ENCODE measurements at places on chromosomes 6 and 20.

- DNase-seq, result no peak
Observed at GRCh38 chr20:19886661-19887288, 128.7 kb downstream of the RIN2 start.

DNA sequence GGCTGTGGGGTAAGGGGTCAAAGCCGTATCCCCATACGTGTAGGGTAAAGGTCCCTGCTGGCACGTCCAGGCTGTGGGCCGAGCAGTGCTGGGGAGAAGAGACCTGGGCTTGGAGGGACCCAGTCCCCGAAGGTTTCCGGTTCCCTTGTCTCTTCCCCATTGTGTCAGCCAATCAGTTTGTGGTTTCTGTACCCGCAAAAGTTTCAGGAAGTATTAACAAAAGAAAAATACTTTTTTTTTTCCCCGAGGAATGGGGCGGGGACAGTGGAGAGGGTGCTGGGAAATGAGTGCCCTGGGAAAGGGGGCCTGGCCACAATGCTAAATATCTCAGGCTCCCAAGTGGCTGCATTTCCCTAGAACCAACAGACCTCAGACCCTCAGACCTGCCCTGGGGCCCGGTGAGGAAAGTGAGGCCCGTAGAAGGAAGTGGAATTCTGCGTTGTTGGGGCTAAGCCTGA is 15.2 kb upstream of the AMD1 start:
- no peak for DNase-seq

DNA sequence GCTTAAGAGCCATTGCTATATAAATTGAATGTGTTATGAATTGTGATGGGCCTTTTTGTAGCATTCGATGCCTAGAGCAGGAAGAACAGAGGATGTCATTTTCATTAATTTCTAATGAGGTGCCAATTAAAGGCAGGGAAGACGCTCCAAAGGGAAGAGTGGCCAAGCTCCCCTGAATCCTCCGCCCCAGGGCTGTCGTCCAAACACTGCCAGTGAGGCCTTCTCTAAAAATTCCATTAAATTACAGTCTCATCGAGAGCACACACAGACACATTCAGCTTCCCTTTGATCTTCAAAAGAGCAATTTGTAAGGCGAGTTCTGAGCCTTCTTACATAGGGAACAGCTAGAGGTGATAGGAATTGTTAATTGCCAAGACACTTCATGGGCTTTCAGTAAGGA is 300.0 kb downstream of the ZFAND3 start:
- DNase-seq, result no peak

- DNase-seq, result no peak
Observed at GRCh38 chr6:128598571-128598970, 78.2 kb upstream of the PTPRK start.

DNA sequence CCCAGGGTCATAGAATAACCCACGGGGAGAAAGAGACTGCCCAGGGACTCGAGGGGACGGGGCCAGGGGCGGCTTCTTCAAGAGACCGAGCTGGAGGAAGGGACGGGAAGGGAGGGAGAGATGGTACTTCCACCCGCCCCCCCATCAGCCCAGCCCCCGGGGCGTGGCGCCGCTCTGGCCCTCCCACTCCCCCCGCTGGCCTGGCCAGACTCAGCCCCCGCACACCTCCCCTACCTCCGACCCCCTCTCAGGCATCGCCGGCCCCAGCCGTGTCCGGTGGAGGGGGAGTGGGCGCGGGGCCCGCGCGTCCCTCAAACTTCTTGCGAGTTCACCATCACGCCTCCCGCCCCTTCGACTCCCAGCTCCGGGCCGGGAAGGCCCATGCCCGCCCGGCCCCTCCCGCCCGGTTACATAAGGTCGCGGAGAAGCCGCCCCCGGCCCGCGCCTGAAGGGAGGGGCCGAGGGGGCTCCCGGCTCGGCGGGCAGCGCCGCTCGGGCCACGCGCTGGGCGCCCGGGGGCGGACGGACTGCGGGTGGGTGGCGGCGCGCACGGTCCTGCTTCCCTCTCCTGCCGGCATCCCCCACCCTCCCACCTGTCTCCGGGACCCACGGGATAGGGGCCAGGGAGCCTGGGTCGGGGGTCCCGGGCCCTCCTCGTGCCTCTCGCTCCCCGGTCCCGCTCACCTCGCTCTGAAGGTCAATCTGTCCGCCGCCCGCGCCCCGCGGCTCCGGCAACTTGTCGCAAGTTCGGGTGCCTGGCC is 562 bp downstream of the TFEB start:
- DNase-seq, result no peak

GRCh38 chr20:38569747-38570525 is 11.1 kb upstream of the ADIG start:
- no peak for DNase-seq

DNA sequence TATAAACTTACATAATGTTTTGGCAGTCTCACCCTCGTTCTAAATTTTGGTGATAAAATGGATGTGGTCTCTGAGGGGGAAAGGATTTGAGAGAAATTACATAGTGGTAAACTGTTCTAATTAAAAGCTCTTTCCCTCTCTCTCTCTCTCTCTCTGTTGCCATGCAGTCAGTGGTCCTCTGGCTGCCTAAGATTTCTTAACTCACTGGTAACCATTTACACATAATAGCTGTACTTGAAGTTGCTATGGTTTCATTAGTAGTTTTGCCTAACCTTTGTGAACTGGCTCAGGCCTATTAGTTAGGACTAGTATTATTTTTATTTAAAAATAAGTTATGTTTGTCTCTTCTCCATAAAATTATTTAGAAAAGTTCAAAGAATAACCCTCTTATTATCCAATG is 42.0 kb downstream of the MAPK14 start:
- no peak for DNase-seq

DNA sequence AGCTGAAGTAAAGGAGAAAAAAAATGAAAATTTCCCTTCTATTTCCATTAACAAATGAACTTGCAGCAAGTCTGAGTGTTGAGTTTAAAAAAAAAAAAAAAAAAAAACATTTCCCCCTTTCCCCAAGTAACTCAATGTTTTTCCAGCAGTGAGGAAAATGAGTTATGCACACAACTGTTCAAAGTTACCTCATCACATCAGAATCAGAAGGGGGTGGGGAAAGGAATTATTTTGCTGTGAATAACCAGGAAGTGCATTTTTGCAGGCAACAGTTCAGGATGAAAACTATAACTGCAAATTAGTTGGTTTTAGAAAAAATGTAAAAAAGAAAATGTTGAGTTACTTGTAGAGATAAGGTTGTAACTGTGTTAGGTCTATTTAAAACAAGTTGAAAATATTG is 568.9 kb upstream of the CITED2 start:
- peak; percentile 91 for DNase-seq

DNA sequence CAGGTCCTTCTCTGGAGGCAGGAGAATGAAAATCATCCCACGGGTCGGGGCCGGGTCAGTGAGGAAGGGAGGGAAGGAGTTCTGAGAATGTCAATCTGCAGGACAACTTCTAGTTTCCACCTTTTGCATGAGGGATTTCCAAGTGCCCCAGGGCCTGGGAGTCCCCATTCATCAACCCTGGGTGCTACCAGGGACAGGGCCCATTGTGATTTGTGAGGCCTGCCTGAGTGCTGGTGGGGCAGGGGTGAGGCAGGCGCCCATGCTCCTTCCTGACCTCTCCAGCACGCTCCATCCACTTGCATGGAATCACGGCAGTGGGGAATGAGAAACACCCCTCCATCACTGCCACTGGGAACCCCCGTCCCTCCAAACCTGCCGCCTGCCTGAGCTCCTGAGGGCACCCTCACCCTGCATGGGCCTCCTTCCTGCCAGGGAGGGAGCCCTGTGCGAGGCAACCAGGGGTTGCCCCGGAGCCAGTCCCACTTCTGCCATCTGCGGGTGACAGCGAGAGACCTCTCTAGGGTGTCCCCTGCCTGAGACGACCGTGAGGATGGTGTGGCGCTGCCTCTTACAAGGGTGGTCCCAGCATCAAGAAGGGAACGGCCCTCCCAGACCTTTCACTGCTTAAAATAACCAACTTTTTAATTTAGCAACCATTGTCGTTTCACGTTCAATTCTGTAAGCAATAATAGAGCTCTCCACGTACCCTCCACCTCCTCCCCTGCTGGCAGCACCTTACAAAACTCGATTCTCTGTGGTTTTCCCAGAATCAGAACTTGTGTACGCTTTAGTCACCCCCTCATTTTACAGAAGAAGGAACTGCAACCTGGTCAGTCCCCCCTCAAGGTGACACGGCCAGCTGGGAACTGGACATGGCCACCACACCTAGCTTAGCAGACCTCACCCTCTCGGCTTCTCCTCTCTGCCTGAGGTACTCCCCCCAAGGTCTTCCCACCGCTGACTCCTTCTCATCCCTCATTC is 28.6 kb downstream of the PMEPA1 start:
- no peak for DNase-seq

DNA sequence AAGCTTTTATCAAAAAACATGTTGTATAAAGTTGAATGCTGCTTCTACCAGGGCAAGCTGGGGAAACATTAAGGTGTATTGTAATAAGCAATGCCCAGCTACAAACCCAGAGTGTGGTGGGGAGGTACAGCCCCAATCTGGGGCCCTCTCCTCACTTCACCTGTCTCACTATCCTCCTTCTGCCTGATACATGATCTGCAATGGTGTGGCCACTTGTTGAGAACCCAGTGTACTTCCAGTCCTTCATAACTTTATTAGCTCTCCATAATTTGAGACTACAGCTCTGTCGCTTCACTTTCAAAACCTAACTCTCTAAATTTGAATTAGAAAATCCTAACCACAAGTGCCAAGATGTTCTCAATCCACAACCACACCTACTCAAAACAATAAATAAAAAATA is 84.9 kb downstream of the EPB41L2 start:
- DNase-seq, result no peak

DNA sequence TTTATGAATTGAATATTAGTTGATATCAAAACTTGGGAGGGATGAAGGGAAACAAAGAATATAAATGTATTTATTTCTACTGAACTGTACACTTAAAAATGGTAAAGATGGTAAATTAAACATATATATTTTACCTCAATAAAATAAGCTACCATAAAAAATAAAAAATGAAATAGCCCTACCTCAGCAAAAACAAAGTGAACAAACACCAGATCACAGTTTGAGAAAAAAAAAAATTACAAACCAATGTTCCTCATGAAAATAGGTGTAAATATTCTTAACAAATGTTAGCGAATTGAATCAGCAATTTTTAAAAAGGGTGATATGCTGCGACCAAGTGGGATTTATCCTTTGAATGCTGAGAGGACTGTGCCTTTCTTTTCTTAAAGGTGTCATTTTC is 28.3 kb upstream of the ZNF184 start:
- DNase-seq, result no peak

GRCh38 chr6:40427196-40427595 is 160.0 kb downstream of the LRFN2 start:
- no peak for DNase-seq

DNA sequence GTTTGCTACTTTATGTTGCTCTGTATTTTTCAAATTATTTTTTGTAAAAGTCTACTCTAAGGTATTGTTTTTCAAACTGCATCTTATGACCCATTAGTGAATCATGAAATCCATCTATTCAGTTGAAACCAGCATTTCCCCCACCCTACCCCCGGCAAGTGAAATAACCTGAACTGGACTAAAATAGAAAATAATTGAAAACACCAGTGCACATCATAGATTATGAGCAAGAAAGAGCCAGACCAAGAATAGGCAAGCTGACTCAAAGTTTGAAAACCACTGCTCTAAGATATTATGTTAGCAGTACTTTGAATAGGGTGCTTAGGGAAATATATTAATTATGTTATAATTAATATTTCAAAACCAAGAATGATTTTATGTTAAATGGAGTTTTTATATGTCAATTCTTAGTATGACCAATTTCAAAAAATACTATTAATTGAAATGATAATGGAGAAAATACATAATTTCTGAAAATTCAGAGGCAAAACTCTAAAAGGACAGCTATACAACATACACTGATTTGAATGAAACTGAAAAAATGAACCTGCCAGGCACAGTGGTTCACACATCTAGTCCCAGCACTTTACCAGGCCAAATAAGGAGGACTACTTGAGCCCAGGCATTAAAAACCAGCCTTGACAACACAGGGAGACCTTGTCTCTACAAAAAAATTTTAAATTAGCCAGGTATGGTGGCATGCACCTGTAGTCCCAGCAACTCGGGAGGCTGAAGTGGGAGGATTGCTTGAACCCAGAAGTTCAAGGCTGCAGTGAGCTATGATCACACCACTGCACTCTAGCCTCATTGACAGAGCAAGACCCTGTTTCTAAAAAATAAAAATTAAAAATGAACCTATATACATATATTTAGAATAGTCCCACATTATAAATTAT is 112.0 kb downstream of the CDK19 start:
- DNase-seq, result no peak

DNA sequence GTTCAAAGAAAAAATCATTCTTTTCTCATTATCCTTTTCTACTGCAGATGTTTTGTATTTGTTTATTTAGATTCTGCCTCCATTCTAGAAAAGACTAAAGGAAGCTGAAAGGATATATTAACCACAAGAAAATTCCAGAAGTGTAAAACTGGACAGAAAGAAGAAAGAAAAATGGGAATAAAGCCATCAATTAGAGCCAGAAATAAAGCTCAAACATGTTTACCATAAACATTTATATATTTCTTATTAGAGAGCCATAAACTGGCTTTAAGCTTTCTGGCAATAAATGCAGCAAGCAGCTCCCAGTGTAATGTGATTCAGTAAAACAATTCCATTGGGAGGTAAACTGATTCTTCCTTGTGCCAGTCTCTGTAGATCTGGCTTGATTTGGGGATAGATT is 244.1 kb downstream of the PTPRK start:
- DNase-seq, result no peak

GRCh38 chr6:65569505-65569904 is 137.5 kb downstream of the EYS start:
- DNase-seq, result no peak

DNA sequence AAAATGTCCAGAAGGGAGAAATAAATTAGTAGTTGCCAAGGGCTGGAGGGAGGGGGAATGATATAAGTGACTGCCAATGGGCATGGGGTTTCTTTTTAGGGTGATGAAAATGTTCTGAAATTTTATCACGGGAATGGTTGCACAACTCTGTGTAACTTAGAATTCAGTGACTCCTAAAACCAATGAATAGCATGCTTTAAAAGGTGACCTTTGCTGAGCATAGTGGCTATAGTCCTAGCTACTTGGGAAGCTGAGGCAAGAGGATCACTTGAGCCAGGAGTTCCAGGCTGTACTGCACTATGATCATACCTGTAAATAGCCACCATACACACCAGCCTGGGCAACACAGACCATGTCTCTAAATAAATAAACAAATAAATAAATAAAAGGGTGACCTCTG is 109.0 kb downstream of the ATG5 start:
- DNase-seq, result no peak

DNA sequence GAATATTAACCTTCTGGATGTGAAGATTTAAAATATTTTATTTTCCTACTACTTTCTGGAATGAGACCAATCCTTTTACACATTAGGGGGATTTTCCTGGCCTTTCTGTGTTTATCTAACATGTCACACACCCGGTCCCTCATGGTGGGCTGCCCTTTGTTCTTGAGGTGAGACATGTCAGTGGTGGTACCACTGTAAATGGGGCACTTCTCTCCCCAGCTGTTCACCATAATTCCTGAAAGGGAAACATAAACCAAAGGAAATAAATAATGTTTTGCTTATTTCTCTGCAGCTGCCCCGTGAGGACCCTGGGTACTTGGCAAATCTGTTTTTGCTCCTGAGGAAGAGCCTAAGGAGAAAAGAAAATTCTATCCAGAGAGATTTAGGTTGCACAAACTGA is 41.1 kb downstream of the GRIK2 start:
- no peak for DNase-seq

GRCh38 chr6:23611776-23612381 is 514.1 kb upstream of the NRSN1 start:
- DNase-seq, result no peak
